ENCODE measurements at places on chromosomes 11 and 22.

- no peak overlapping the region for H3K4me3 ChIP-seq
- H3K4me1 ChIP-seq: peaks cover 22% of the 10 kb centered on the region
- DNase-seq: no peak
- no peaks in the 10 kb centered on the region for H3K27me3 ChIP-seq
- H3K27ac ChIP-seq: no peak overlapping the region
These were observed 25.5 kb downstream of the TOM1 start for GRCh38 chr22:35325209-35325608.

DNA sequence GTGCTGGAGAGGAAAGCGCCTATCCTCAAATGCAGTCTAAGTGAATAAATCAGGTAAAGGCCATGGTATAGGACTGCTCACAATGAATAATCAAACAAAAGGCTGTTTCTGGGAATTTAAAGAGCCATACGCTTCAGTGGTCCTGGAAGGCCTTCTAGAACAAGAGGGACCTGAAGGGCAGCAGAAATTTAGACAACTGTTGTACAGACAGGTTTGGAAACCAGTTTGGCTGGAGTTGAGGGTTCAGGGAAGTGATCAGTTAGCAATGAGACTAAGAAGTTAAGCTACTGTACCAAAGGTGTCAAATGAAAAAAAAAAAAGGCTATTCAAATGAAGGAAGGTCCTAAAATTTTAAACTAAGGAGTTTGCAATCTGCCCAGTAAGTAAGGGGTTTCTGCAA lies 56.6 kb upstream of the SCUBE2 start:
- no peaks in the 10 kb centered on the region for H3K27me3 ChIP-seq
- H3K27ac ChIP-seq: no peak overlapping the region
- H3K4me3 ChIP-seq: no peak overlapping the region
- no peaks in the 10 kb centered on the region for H3K4me1 ChIP-seq
- DNase-seq: no peak

- no peak overlapping the region for H3K27ac ChIP-seq
- no peaks in the 10 kb centered on the region for H3K4me1 ChIP-seq
- H3K27me3 ChIP-seq: peaks cover 5% of the 10 kb centered on the region
- H3K36me3 ChIP-seq: no peaks in the 10 kb centered on the region
- no peak for DNase-seq
These were observed 60.3 kb upstream of the PRODH start for GRCh38 chr22:18996376-18996900.

DNA sequence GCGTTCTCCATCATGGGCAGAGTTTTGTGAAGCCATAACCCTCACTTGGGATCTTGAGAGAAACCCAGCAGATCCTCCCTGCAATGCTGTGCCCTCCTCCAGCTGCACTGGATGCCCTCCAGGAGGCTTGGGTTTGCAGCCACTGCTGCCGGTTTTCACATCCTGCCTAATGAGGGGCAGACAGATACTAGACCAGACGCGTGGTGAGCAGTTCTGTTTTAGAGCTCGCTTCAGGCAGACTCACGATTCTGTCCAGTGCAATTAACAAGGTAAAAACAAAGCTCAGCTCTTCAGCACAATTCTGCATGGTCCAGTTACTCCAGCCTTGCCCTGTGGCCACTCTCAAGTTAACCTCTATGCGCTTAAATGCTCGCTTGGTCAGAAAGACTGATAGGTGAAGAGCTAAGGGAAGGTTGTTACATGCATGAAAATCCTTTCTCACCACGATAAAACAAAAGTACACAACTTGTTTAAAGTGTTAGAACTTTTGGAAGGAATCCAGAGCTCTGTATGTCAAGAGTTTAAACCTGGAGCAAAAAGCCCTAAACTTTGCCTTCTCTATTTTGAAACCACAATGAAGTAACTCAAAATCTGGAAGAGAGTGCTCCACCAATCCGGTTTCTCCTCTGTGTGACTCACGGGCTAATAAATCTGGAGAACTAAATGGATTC lies 292.3 kb upstream of the FAT3 start:
- H3K4me1 ChIP-seq: no peaks in the 10 kb centered on the region
- H3K27ac ChIP-seq: no peak overlapping the region
- H3K36me3 ChIP-seq: no peaks in the 10 kb centered on the region
